Activated gamma-delta T cell (primary cell): ENCODE measurements at places on chromosomes 2 and 18.

- DNase-seq, result no peak
Measured at GRCh38 chr2:65613968-65614555, 181.7 kb upstream of the SPRED2 start.

DNA sequence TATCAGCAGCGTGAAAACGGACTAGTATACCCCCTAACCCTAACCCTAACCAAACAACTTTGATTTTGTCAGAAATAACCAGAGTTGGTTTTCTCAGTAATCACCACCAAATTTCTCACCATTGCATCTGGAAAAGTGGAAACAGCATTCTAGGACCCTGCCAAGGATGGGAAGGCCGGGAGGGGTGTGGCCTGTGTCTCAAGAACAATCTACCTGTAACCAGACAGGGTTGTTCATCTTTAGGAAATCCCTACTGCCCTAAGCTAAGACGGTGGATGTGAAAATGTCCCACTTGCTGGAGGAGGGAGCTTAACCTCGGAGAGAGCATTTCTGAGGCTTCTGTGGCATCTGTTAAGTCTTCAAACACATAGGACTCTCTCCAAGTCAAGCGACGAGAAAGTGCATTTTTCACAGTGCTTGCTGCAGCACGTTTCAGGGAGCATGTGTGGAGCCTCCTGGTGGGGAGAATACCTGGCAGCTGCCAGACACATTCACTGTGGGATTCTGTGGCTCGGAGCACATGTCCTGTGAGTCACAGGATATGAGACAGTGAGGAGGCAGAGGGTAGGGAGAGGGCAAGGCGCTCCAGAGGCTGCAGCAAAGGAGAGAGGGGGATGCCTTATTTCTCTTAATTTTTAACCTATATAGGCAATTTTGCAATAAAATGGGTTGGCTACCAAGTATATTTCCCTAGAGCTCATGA is 207.5 kb downstream of the SPP2 start:
- no peak for DNase-seq

GRCh38 chr2:46336283-46336959 is 39.2 kb downstream of the EPAS1 start:
- no peak for DNase-seq

GRCh38 chr2:230757476-230757875 is 44.8 kb downstream of the CAB39 start:
- DNase-seq, result no peak

- DNase-seq, result no peak
Measured at GRCh38 chr2:101463911-101464641, 10.8 kb downstream of the RFX8 start.

GRCh38 chr2:65064728-65065552 is 8.7 kb downstream of the CEP68 start:
- DNase-seq, result no peak
